ENCODE measurements at places on chromosomes 12 and 14.
A peak's percentile ranks its signal among the peaks of the same experiment; 100 is the strongest.

- no peak for DNase-seq
These were observed 75.9 kb downstream of the DNAI7 start for GRCh38 chr12:25119020-25119419.

DNA sequence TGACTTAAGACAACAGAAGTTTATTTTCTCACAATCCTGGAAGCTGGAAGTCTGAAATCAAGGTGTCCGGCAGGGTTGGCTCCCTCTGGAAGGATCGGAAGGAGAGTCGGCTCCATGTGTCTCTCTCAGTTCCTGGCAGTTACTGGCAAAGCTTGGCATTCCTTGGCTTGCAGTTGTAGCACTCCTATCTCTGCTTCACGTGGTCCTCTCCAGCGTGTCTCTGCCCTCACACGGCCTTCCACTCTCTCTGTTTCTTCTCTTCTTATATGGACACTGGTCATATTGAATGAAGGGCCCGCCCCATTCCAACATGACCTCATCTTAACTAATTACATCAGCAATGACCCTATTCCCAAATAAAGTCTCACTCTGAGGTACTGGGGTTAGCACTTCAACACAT, 60.1 kb upstream of the TUNAR start:
- no peak for DNase-seq

GRCh38 chr14:51079085-51079484, 15.8 kb downstream of the TRIM9 start:
- no peak for DNase-seq

DNA sequence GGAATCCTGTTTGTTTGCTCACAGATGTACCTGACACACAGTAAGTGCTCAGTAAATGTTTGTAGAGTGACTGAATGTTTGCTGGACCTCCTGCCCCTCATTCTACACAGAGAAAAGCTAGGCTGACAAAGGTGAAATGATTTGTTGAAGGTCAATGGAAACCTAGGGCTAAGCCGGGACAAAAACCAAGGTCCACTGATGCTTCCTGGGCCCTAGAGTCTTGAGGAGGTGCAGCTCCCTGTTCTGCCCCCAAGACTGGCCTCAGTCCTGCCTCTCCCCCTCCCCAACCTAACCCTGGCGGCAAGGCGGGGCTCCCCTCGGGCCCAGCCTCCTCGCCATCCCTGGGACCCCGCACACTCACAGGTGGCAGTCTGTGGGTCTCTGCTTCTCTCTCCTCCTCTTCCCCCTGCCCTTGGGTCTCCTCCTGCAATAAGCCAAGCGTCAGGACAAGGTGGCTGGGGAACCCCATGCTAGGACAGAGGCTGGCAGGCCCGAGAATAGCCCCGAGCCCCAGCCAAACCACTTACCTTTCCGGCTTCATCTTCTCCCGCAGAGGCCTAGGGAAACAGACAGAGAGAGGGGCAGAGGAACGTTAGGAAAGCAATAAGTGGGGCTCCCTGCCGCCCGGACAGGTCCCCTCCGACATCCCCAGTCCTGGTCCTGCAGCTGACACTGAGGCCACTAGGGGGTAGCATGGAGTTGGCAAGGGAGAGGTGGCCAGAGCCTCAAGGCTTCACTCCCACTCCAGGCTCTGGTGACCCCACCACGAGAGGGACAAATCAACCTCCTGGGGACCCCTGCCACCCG, 9.3 kb downstream of the PGF start:
- DNase-seq: peak; percentile 27

DNA sequence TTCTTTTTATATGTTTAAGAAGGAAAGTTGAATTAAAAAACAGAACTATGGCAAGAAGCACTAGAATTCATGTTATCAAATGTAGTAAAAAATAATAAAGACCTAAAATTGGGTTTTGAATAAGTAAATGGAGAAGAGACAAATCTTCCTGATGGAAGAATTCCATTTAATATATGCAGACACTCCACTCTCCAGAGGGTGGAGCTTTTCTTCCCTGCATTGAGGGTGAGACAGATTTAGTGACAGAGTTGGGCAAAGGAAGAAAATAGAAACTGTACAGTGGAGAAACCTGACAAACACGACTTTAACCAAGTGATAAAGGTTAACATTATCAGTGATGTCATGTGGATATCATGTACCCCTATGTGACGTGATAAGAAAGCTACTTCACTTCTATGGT, 217.6 kb downstream of the PRKD1 start:
- no peak for DNase-seq

DNA sequence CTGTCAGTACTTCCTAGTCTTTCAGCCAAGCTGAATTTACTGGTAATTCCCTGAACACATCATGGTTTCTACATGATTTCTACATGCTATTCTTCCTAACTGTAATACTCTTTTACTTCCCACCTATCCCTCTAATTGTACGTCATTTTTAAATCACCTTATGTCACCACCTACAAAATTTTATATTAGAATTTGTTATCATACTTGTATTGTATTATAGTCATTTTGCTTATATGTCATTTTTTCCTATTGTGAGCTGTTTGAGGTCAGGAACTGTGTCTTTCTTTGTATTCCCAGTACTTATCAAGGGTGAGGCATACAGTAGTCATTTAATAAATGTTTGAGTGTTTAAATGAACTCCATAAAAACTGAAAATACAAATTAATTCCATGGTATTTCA, 86.6 kb downstream of the USP15 start:
- no peak for DNase-seq

DNA sequence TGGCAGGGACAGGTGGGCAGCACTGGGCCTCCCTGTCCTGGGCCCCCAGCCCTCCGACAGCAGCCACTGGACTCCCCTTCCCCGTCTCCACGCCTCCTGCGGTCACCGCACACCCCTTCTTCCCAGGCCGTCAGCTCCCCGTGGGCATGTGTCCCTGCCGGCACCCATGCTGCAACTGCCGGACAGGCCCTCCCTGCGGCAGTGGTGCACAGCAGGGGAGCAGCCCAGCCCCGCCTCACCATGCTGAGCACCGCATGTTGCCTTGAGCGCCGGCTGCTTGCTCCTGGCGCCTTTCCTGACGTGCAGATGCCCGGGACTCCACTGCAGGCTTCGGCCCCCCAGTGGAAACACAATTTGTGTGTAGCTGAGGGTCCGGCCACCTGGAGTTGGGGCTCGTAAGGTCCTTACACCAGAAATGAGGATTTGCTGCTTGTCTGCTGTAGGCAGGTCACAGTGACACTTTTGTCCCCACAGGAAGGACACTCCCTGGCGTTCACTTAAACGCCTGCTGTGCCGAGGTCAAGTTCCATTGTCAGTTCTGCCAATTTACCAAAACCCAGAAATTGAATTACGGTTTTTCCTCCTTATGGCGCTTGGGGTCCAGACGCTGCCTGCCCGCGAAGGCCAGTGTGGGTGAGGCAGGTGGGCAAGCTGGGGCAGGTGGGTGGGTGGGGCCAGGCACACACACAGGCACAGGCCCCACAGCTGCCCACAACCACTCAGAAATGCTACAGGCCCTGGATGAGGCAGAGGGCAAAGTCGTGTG, 28.2 kb upstream of the MMP17 start:
- DNase-seq: no peak

DNA sequence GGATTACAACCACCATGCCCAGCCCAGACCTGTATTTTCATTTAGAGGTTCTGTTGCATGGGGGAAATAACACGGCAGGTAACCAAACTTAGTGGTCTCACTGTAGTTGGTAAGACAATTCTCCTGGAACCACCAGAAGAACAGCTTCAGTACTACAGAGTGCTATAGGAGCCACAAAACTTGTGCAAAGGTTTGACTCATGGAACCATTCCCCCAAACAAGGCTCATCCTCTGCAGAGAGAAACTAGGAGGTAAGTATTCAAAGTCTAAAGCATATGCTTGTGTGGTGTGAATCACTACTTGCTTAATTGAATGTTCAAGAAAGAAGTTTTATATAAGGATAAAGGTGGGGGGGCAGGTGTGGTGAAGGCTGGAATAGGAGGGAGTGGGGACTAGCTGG, 58.7 kb downstream of the GNS start:
- DNase-seq: no peak

- DNase-seq: no peak
These were observed 58.6 kb downstream of the VWF start for GRCh38 chr12:6065863-6066199.

GRCh38 chr12:3261782-3262359, 184.7 kb downstream of the TSPAN9 start:
- DNase-seq: no peak

DNA sequence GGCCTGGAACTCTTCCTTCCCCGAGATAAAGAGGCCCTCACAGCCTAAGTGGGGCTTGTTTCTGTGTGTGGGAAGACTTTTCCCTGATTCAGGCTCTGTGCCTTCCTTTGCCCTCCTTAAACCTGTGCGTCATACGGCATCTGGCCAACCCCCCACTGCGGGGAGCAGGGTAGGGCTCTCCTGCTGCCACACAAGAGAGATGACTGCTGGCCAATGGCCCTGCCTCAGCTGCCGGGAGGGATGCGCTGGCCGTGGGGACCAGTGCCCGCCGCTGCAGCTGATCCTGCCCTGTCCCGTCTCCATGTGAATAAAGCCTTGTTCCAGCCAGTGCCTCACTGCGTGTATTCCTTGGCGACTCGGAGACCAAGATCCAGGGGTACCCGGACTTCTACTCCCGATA, 42.5 kb upstream of the BEGAIN start:
- DNase-seq: no peak

DNA sequence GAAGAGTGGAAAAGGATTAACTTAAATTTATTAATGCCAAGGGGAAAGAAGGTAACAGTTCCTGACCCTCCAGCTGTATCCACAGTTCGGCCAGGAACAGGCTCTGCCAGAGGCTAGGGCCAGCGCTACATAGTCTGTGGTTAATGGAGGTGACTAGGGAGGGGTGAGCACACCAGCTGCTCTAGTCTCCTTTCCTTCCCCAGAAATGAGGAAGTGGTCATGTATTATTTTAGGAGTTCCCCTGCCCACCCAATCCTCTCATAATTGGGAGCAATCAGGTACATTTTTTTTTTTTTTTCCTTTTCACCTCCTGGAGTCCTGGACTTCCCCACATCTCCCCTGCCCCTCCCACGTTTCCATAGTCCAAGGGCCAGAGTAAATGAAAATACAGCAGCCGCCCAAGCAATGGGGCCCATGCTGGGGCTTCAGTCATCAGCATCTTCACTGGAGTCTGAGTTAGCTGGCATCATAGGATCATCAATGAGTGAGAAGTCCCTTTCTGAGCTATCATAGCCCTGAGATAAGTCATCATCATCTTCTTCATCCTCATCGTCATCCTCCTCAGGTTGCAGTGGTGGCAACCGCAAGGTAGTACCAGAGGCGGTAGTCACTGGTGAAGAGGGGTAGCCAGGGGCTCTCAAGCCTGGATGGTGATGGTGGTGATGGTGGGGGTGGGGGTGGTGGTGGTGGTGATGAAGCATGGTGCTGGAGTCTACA, 1.5 kb upstream of the SUPT16H start:
- no peak for DNase-seq

DNA sequence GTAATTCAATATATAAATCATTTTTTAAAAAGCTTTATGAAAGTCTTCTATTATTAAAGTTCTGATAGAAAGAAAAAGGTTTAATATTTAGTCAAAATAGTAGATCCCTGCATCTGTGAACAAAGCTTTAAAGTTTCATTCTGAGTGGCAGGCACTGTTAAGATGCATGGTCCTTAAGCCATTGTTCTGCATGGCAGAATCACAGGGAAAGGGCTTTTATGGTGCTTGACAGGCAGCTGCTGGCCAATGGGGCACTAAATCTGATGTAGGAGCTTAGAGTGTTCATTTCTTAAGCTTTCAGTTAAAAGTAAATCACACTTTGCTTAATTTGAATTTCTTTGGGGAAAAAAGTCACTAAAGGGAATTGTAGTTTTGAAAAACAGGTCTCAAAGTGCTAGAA, 148.2 kb downstream of the PLEKHA5 start:
- DNase-seq: no peak

- DNase-seq: no peak
These were observed 4.8 kb downstream of the CDKN1B start for GRCh38 chr12:12721814-12722434.

DNA sequence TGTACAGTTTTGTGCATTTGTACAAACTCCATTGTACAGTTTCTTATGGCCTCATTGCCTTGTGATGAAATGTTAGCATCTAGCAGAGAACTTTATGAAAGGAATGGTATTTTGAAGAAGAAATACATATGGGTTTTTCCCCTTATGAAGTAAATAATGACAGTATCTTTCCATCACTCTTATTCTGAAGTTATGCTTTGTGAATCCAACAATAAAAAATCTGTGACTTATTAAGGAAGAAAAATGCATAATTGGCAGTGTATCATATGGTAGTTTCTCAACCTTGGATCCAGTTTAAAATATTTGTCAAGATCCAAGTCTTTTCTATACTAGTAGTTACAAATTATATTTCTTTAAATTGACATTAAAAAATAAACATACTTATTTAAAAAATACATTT, 859.1 kb upstream of the FLRT2 start:
- no peak for DNase-seq

DNA sequence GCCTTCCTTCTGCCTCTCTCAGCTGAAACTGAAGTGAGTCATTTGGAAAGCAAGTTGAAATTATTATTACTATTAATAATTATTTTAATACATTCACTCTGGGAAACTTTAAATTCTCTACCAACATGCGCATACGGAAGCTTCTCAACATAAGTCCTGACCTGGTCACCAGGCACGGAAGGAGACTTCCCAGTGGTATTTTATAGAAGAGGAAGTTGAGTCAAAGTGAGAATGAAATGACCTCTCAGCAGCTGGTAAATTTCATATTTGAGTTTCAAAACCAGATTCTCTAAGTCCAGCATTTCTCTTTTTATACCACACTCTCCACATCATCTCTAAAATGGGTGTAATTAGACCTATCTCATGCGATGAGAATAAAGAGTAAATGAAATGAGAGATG, 747.4 kb downstream of the VRK1 start:
- DNase-seq: no peak

- DNase-seq: no peak
These were observed 356.7 kb downstream of the LRIG3 start for GRCh38 chr12:58563621-58564020.

Measured in stimulated activated CD8-positive, alpha-beta memory T cell treated with anti-CD3 and anti-CD28 coated beads, Interleukin-15, amount 100 ng/mL, for 4 hours (primary cell).